SJSA1 (cell line): ENCODE measurements at places on chromosomes 4 and X. TPM values are rescaled to one million over a fixed set of nuclear protein-coding genes. Genes with fewer than 3 reads are reported as not detected.
A peak's percentile ranks its signal among the peaks of the same experiment; 100 is the strongest.

CTAG1B gene
- total RNA-seq = not detected in 2 replicates

DNA sequence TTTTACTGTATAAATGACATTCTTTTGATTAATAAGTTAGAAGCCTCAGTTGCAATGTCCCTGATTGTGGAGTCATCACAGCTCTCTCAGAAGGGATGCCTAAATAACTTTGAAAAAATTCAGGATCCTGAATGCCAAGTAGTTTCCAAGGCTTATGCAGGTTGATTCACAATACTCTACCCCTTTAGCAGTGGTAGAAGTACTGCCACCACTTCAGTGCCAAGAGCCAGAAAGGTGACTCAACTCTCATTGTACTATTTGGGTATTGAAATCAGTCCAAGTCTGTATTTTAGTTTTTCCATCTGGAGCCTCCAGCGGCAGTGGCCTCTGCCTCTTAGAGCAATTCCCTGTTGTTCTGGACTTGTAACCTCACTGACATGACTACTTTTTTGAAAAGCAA lies 320.1 kb upstream of the NDST4 start:
- no peak overlapping the region for H3K4me3 ChIP-seq
- no peak for DNase-seq
- H3K27me3 ChIP-seq = no peaks in the 10 kb centered on the region
- no peaks in the 10 kb centered on the region for H3K36me3 ChIP-seq
- no peaks in the 10 kb centered on the region for H3K4me1 ChIP-seq

RS1 gene
- total RNA-seq = 0.05 TPM in 1 of 2 replicates, not detected in the other

DNA sequence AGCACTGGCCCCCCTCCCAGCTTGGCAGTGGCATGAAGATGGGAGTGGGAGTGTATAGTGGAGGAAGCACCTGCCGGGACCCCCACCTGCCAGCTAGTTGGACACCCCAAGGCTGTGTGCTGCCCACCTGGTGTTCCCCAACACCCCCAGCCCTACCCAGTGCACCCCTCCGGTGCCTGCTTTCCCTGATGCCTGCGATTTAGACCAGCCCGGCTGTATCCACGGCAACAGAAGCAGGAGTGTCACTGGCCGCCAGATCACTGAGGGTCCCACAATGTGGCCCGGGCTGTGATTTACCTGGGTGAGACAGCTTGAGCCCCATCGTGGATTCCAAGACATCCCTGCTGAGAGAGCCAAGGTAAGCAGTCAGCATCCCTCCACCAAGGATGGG lies 533 bp downstream of the GPR173 start:
- no peaks in the 10 kb centered on the region for H3K27me3 ChIP-seq
- H3K4me3 ChIP-seq = peak overlapping the region; percentile 40
- DNase-seq = no peak
- H3K36me3 ChIP-seq = no peaks in the 10 kb centered on the region
- no peak overlapping the region for H3K27ac ChIP-seq

- DNase-seq = no peak
- H3K4me3 ChIP-seq = no peak overlapping the region
- peaks cover 3% of the 10 kb centered on the region for H3K4me1 ChIP-seq
- peaks cover 71% of the 10 kb centered on the region for H3K36me3 ChIP-seq
- no peak overlapping the region for H3K27ac ChIP-seq
- H3K27me3 ChIP-seq = no peaks in the 10 kb centered on the region
These were observed 45.0 kb downstream of the TMEM165 start for GRCh38 chr4:55440786-55441185.

BEX3 gene
- 303 and 319 TPM in 2 replicates for total RNA-seq

PRSS12 gene
- total RNA-seq = 9.7 and 15.6 TPM in 2 replicates

DNA sequence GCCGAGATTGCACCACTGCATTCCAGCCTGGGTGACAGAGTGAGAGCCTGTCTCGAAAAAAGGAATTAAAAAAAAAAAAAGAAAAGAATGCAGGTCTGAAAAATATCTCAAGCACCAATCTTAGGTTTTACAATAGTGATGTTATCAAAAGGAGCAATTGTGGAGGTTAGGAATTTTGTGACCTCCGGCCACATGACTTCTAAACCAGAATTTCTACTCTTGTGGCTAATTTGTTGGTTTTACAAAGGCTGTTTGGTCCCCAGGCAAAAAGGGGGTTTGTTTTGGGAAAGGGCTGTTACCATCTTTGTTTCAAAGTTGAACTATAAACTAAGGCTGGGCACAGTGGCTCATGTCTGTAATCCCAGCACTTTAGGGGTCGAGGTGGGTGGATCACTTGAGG lies 15.4 kb upstream of the ZNF41 start:
- DNase-seq = no peak
- no peak overlapping the region for H3K4me3 ChIP-seq

DNA sequence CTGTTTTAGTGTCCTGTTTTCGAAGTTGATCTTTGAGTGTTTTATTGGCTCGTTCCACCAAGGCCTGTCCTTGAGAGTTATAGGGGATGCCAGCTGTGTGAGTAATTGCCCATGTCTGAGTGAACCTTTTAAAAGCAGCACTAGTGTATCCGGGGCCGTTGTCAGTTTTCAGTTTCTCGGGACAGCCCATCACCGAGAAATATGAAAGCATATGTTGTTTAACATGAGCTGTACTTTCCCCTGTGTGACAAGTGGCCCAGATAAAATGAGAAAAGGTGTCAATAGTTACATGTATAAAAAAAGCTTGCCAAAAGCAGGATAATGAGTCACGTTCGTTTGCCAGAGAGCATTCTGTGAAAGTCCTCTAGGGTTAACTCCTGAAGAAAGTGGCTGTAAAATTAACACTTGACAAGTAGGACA lies 48.6 kb upstream of the RASSF6 start:
- H3K4me3 ChIP-seq = no peak overlapping the region
- peaks cover 14% of the 10 kb centered on the region for H3K4me1 ChIP-seq
- no peak for DNase-seq
- H3K27ac ChIP-seq = no peak overlapping the region
- no peaks in the 10 kb centered on the region for H3K27me3 ChIP-seq

DNA sequence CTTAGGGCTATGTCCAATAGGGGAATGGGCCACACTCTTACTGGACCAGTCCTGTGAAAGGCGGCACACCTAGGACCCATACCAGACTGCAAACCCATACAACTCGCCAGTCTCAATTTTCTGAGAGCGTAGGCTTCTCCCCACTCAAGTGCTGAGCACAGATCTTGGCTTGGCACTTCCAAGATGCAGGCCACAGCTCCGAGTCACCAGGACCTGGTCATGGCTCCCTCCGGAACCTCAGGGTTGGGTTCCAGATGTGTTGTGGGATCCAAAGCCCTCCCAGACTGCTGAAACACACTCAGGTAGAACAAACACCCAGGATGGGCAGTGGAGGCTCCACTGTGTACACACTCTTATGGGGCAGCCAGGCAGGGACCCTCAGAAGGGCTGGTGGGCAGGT lies 103.3 kb downstream of the TMEM144 start:
- H3K27ac ChIP-seq = peak overlapping the region; percentile 98
- no peak for DNase-seq
- no peaks in the 10 kb centered on the region for H3K36me3 ChIP-seq
- no peaks in the 10 kb centered on the region for H3K27me3 ChIP-seq
- H3K4me3 ChIP-seq = no peak overlapping the region

GRCh38 chrX:144896323-144896722 lies 351.0 kb upstream of the SPANXN1 start:
- no peak for DNase-seq
- no peaks in the 10 kb centered on the region for H3K27me3 ChIP-seq
- no peaks in the 10 kb centered on the region for H3K36me3 ChIP-seq
- H3K4me1 ChIP-seq = no peaks in the 10 kb centered on the region
- H3K4me3 ChIP-seq = no peak overlapping the region

- no peak overlapping the region for H3K27ac ChIP-seq
- H3K27me3 ChIP-seq = no peaks in the 10 kb centered on the region
- no peaks in the 10 kb centered on the region for H3K36me3 ChIP-seq
- no peak overlapping the region for H3K4me3 ChIP-seq
- DNase-seq = no peak
These were observed 6.8 kb upstream of the VSIG4 start for GRCh38 chrX:66046612-66047235.

GRCh38 chr4:19698961-19699360 lies 552.7 kb upstream of the SLIT2 start:
- H3K27me3 ChIP-seq = no peaks in the 10 kb centered on the region
- peaks cover 8% of the 10 kb centered on the region for H3K4me1 ChIP-seq
- no peak overlapping the region for H3K4me3 ChIP-seq
- H3K27ac ChIP-seq = no peak overlapping the region
- no peak for DNase-seq
- H3K36me3 ChIP-seq = no peaks in the 10 kb centered on the region
